Liver (tissue), 10 donors: ENCODE measurements at places on chromosomes 7 and 10. TPM values are rescaled to one million over a fixed set of nuclear protein-coding genes. Genes with fewer than 3 reads are reported as not detected.

DNA sequence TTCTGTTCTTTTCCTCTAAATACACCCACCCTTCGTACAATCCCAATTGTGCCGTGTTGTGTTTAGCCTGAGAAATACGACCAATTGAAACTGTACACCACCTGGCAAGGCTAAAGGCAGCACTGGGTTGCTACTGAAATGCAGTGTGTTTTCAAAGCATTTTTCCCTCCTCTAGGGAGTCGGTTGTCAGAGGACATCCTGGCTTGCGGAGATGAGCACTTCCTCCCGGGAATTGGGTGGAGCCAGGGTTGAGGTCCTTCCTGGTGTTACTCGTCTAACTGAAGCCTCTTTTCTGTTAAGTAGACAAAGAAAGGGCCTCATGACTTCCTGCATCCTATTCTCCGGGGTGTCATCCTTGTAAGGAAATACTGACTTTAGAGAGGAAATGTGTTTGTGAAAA, 133.5 kb downstream of the MTPAP start:
- DNase-seq: no peak

Gene SPDYE2
- not detected for polyA plus RNA-seq

Gene AKR1E2
- polyA plus RNA-seq: 0.58 TPM

Gene PRR15
- 0.02 TPM for polyA plus RNA-seq
